Tibial nerve (tissue), 4 donors: ENCODE measurements at places on chromosomes 6 and 20.
A peak's percentile ranks its signal among the peaks of the same experiment; 100 is the strongest.

- H3K27me3 ChIP-seq: no peaks in the 10 kb centered on the region
- no peak overlapping the region for H3K4me3 ChIP-seq
- DNase-seq: no peak
- H3K36me3 ChIP-seq: no peaks in the 10 kb centered on the region
- no peak overlapping the region for H3K27ac ChIP-seq
Observed at GRCh38 chr6:154611241-154611640, 100.8 kb upstream of the CNKSR3 start.

DNA sequence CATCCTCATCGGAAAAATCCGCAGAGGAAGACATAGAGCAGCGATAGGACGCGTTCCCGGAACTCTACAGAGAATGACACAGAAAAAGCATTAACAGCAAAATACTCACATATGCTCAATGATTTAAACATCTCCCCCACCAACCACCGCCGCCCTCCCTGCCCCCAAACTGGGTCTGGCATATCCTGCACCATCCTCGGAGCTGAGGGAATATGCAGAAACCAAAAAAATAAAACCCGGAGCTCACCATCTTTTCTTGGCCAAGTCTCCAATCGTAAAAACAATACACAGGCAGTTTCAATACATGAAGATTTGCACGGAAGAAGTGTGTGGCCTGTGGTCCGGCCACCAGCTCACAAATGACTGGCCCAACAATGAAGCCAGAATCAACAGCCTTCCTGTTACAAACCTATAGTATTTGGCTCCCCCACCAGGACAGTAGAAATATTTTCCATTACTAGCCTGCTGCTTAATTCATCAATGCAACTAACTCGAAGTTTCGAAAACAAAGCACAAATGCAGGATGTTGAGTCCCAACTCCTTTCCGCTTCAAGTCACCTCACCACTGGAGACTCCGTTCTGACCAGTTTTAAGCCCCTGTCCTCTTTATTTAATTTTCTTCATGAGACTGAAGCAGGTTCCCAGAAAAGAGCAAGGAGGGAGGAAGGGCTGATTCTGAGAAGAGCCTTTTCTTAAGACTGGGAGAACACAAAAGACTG is 103.2 kb upstream of the BEND6 start:
- H3K4me3 ChIP-seq: peak overlapping the region; percentile 41
- H3K27me3 ChIP-seq: no peaks in the 10 kb centered on the region
- no peak for DNase-seq

DNA sequence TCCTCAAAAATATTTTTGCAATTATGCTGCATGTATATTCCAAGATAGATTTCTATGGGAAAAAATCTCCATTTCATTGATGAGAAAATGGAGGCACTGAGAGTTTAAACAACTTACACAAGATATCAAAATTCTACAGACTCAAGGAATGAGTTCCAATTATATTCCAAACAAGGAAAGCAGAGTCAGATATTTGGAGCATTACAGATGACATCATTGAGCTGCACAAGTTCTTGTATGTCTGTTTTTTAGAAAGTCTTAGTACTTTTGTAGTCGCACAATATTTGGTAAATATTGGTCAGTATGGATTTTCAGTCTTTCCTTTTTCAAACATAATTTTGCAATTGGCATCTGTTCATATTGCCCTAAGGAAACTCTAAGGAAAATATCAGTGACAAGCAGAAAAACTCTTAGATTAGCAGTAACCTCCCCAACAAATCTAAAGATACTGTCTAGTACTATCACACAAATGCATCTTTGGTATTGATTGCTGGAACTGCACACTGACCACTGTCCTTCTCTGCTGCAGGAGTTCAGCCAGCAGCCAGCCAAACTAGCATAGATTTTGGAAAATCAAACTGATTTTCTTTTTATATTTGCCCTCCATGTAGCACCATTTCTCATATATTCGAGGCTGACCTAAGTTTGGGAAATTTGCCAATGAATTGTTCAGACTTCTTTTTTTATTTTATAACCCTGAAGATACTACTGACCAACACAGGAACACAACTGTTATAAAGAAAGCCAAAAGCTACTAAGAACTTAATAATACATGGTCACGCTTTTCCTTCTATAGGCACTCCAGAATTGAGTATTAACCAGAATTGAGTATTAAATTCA is 51.7 kb upstream of the TBX18 start:
- no peaks in the 10 kb centered on the region for H3K4me1 ChIP-seq
- H3K27me3 ChIP-seq: no peaks in the 10 kb centered on the region
- H3K36me3 ChIP-seq: no peaks in the 10 kb centered on the region
- H3K27ac ChIP-seq: no peak overlapping the region
- H3K4me3 ChIP-seq: no peak overlapping the region
- no peak for DNase-seq

GRCh38 chr6:137866200-137866913 is 702 bp upstream of the TNFAIP3 start:
- H3K27me3 ChIP-seq: no peaks in the 10 kb centered on the region
- H3K27ac ChIP-seq: peak overlapping the region; percentile 94
- peak; percentile 26 for DNase-seq
- peak overlapping the region; percentile 75 for H3K4me3 ChIP-seq
- peaks cover 55% of the 10 kb centered on the region for H3K4me1 ChIP-seq
- H3K36me3 ChIP-seq: no peaks in the 10 kb centered on the region

GRCh38 chr6:16421462-16421960 is 183.1 kb downstream of the GMPR start:
- DNase-seq: no peak
- no peaks in the 10 kb centered on the region for H3K36me3 ChIP-seq
- peaks cover 15% of the 10 kb centered on the region for H3K4me1 ChIP-seq
- H3K27me3 ChIP-seq: no peaks in the 10 kb centered on the region

DNA sequence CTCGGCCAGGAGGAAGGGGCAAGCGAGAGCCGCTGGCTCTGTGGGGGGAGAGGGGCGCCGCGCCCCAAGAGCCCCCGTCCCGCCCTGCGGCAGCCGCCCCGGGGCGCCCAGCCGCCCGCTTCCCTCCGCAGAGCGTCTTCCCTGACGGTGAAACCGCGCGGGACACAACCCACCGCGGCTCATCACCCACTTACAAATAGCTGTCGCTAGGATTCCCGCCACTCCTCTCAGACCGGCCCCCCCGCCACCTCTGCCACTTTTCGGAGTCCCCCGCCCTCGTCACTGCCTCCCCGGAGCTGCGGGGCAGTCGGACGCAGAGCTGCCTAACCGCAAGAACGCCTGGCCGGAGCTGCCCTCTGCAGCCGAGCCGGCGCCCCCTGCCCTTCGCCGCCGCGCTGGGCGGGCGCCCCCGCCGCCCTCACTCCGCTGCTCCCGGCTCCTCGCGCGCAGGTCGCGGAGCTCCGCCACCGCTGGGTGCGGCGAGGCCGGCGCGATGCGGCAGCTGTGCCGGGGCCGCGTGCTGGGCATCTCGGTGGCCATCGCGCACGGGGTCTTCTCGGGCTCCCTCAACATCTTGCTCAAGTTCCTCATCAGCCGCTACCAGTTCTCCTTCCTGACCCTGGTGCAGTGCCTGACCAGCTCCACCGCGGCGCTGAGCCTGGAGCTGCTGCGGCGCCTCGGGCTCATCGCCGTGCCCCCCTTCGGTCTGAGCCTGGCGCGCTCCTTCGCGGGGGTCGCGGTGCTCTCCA is at the start of gene SLC35D3:
Gene SLC35D3 (plus strand): TSS at position 366 of the 749 bp plus-strand sequence. CDS start 128 bp downstream, at position 494.
- H3K27me3 ChIP-seq: peaks cover 2% of the 10 kb centered on the region
- H3K4me1 ChIP-seq: peaks cover 28% of the 10 kb centered on the region
- no peak for DNase-seq
- H3K27ac ChIP-seq: no peak within 1 kb of the TSS
- peak within 1 kb of the TSS; percentile 51 for H3K4me3 ChIP-seq

DNA sequence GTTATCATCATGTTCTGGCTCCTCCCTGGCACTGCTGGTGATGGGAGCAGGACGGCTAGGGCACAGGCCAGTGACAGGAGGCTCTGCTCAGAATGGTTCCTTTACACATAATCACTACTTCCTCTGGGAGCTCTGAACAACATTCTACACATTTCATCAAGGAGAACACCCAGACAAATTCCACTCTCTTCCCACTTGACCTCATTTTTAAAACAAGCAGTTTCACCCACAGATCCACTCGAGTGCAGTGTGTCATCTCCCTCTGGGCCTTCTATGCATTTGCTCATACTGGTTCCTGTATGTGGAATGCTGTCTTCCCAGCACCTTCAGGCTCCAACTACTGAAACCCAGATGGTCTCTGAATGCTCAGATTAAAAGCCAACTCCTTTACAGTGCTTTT is 84.8 kb downstream of the ELOVL5 start:
- no peak overlapping the region for H3K27ac ChIP-seq
- no peaks in the 10 kb centered on the region for H3K4me1 ChIP-seq
- no peaks in the 10 kb centered on the region for H3K27me3 ChIP-seq

GRCh38 chr6:121356575-121356974 is 22.3 kb upstream of the TBC1D32 start:
- no peaks in the 10 kb centered on the region for H3K4me1 ChIP-seq
- no peak overlapping the region for H3K4me3 ChIP-seq
- H3K36me3 ChIP-seq: no peaks in the 10 kb centered on the region
- no peak overlapping the region for H3K27ac ChIP-seq

- no peak for DNase-seq
- H3K4me3 ChIP-seq: no peak overlapping the region
- peaks cover 7% of the 10 kb centered on the region for H3K27me3 ChIP-seq
- no peak overlapping the region for H3K27ac ChIP-seq
Observed at GRCh38 chr6:37585937-37586336, 86.2 kb upstream of the CCDC167 start.

DNA sequence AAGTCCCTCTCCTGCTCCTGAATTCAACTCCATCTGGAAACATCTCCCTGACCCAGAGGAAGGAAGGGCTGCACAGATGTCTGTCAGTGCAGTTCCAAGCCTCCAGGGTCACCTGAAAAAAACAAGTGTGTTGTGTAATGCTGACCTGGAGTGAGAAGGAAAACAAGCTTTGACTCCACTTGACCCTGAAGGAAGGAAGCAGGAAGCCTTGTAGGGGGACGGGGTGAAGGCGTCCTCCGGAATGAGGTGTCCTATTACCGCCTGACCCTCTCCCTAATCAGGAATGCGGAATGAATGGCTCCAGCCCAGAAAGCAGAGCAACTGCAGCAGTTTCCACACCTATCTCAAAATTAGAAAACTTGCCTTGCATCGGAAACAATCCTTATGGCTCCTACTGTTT is 13.9 kb upstream of the ADGRF5 start:
- no peak for DNase-seq
- H3K27ac ChIP-seq: peak overlapping the region; percentile 30
- no peaks in the 10 kb centered on the region for H3K4me1 ChIP-seq
- no peak overlapping the region for H3K4me3 ChIP-seq

DNA sequence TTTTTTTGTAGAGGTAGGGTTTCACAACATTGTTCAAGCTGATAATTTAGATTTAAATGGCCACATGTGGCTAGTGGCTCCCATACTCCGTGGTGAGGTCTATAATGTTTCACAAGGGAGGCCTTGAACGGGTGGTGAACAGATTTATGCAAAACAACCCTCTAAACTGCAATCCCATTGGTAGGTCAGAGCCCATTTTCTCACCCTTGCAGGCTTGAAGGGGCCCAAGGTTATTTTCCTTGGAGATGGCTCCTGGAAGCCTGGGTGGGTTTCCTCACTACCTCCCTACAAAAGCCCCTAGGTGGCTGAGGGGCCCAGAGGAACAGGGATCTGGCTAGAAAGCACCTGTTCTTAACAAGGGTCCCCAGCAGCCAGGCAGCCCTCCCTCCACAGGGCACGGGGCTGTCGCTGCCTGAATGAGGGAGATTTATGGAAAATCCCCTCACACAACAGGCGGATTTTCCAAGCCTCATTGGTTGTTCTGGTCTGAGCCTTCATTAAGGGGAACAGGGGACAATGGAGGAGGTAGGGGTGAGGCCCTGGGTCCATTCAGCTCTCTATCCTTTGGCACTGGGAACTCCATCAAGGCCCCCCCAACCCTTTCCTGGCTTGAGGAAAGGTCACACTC is 64.6 kb downstream of the VEGFA start:
- no peak for DNase-seq
- H3K36me3 ChIP-seq: no peaks in the 10 kb centered on the region
- H3K27ac ChIP-seq: no peak overlapping the region

GRCh38 chr6:165872811-165873210 is 209.8 kb upstream of the PDE10A start:
- no peaks in the 10 kb centered on the region for H3K36me3 ChIP-seq
- DNase-seq: no peak
- no peaks in the 10 kb centered on the region for H3K27me3 ChIP-seq
- H3K4me1 ChIP-seq: peaks cover 20% of the 10 kb centered on the region
- H3K4me3 ChIP-seq: no peak overlapping the region

DNA sequence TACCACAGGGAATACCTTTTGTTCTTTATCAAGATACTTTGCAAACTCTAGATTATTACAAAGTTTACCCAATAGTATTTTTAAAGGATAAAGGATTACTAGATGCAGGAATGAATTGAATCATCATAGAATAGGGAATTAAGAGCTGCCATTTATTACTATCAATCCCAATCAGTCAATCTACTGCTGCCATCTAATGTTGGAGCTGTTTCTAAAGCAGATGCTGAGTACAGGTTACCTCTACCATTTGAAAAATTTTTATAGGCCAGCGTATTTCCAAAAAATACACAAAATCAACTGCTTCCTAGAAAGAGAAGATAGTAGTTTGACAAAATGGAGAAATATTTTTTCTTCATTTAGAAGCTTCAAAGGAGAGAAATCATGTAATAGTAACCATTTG is 520.4 kb downstream of the ADGRB3 start:
- no peak for DNase-seq
- H3K36me3 ChIP-seq: no peaks in the 10 kb centered on the region
- no peak overlapping the region for H3K27ac ChIP-seq

GRCh38 chr6:33198853-33199436 is 1.5 kb downstream of the RXRB start:
- H3K4me1 ChIP-seq: peaks cover 78% of the 10 kb centered on the region
- H3K27ac ChIP-seq: no peak overlapping the region
- H3K4me3 ChIP-seq: peak overlapping the region; percentile 88

GRCh38 chr20:2746636-2747265 is 53.7 kb downstream of the CPXM1 start:
- H3K4me3 ChIP-seq: no peak overlapping the region
- peaks cover 17% of the 10 kb centered on the region for H3K4me1 ChIP-seq
- H3K27me3 ChIP-seq: no peaks in the 10 kb centered on the region
- no peaks in the 10 kb centered on the region for H3K36me3 ChIP-seq
- DNase-seq: no peak

DNA sequence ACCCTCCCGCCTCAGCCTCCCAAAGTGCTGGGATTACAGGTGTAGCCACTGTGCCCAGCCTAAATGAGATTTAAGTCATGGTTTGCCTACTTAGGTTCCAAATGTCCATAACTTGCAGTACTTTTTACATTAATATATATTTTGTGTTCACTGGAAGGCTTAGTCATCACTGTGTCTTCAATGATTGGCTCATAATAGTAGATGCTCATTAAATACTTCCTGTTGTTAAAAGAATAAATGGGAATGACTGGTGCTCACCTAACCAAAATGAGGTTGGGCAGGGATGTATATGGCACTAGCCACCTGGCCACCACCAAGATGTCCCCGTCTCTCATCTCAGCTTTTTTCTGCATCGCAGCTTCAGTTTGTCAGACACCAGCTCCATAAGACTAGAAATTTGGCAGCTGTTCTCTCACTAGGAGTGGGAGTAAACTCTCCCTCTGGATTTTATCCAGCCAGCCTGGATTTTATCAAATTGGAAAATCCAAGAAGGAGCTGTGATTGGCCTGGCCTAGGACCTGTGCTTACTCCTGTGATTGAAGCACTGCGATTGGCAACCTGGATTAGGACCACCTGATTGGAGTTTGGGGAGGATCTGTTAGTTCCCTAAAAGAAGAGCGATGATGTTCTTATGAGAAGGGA is 1.1 kb upstream of the GLO1 start:
- H3K36me3 ChIP-seq: no peaks in the 10 kb centered on the region
- H3K4me1 ChIP-seq: no peaks in the 10 kb centered on the region
- no peak for DNase-seq
- H3K27me3 ChIP-seq: no peaks in the 10 kb centered on the region
- H3K4me3 ChIP-seq: no peak overlapping the region

- H3K36me3 ChIP-seq: no peaks in the 10 kb centered on the region
- DNase-seq: no peak
- no peak overlapping the region for H3K27ac ChIP-seq
- no peak overlapping the region for H3K4me3 ChIP-seq
- no peaks in the 10 kb centered on the region for H3K27me3 ChIP-seq
Observed at GRCh38 chr20:16423311-16424212, 149.7 kb downstream of the KIF16B start.
